H9 (cell line): ENCODE measurements at places on chromosomes 16 and 17. TPM values are rescaled to one million over a fixed set of nuclear protein-coding genes. Genes with fewer than 3 reads are reported as not detected.

DNA sequence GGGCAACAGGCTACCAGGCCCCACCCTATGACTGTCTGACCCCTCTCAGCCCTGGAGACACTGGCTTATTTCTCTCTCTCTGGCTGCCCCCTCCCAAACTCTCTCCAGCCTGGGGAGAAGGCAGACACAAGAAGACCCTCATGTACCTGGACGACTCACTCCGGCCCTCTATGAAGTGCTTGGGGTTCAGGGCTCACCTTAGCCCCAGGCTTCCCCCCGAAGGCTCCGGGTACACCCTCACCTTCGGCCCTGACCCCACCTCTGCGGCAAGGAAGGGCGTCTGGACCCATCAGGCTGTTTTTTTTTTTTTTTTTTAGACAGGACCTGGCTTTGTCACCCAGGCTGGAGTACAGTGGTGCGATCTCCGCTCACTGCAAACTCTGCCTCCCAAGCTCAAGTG is 906 bp upstream of the CARMIL2 start:
- H3K36me3 ChIP-seq, result peaks cover 2% of the 10 kb centered on the region; the same call in 1 of the 3 replicates
- H3K4me1 ChIP-seq, result no peaks in the 10 kb centered on the region
- H3K27ac ChIP-seq, result no peak overlapping the region
- no peak for DNase-seq
- no peaks in the 10 kb centered on the region for H3K27me3 ChIP-seq
- H3K4me3 ChIP-seq, result peak overlapping the region; percentile 75; the same call in 2 of the 3 replicates

- no peak overlapping the region for H3K27ac ChIP-seq
- no peak for DNase-seq
- H3K4me1 ChIP-seq, result peaks cover 2% of the 10 kb centered on the region; the same call in 1 of the 2 replicates
- H3K36me3 ChIP-seq, result peaks cover 7% of the 10 kb centered on the region
- no peak overlapping the region for H3K4me3 ChIP-seq
- H3K27me3 ChIP-seq, result no peaks in the 10 kb centered on the region; the same call in 1 of the 2 replicates
These were observed 66.7 kb downstream of the PIGL start for GRCh38 chr17:16283705-16284104.

DNA sequence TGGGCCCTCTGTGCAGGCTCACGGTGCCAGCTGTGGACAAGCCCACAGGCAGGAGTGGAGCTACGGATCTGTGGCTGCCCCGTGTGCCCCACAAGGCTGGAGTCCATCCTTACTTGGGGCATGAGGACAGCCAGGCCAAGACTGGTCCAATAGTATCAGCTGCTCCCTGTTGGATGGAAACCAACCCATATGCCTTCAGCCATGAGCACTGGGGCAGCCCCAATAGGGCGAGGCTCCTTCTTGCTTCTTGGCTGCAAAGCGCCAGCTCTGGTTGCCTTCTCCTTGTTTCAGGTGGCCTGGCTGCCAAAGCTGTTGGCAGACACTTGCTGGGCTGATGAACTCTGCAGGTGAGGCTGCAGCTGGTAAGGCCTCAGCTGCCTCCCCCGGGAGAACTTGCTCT is 188.0 kb downstream of the ENGASE start:
- H3K4me1 ChIP-seq, result no peaks in the 10 kb centered on the region
- H3K36me3 ChIP-seq, result no peaks in the 10 kb centered on the region
- DNase-seq, result no peak

DNA sequence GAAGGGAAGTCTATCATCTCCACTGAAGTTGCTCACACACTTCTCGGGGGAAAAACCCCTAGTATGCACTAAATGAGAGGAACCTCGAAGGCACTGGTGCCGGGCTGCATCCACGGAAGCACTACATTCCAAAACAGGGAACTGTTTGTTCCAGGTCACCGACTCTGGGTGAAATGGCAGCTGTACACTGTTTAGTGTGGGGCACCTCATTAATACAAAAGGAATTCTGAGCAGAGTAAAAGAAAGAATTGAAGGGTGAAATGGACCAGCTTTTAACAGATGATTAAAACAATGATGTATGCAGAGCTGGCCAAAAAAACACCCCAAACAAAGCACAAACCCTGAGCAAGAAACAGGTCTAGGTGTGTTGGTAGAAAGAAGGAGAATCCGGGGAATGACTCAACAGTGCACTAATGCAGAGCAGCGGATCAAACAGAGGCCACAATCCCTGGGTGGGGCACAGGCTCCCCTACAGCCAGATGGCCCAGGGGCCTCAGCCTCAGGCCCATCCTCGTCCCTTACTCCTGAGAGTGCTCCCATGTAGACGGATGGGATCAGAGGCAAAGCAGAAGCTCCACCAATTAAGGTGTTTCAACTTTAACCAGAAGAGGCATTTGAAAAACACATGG is 161.5 kb downstream of the ZFHX3 start:
- H3K36me3 ChIP-seq, result no peaks in the 10 kb centered on the region
- H3K4me3 ChIP-seq, result no peak overlapping the region
- no peaks in the 10 kb centered on the region for H3K4me1 ChIP-seq
- no peaks in the 10 kb centered on the region for H3K27me3 ChIP-seq

- no peaks in the 10 kb centered on the region; the same call in 1 of the 2 replicates for H3K36me3 ChIP-seq
- H3K27ac ChIP-seq, result no peak overlapping the region
- H3K27me3 ChIP-seq, result no peaks in the 10 kb centered on the region
- no peak overlapping the region for H3K4me3 ChIP-seq
- no peaks in the 10 kb centered on the region for H3K4me1 ChIP-seq
These were observed 17.0 kb downstream of the PIK3R5 start for GRCh38 chr17:8948462-8948861.

- DNase-seq, result no peak
- H3K4me1 ChIP-seq, result peaks cover 9% of the 10 kb centered on the region; the same call in 1 of the 2 replicates
- H3K36me3 ChIP-seq, result 0 out of 2 replicates have a peak, but pooled peaks cover 2% of the 10 kb centered on the region
- no peak overlapping the region for H3K27ac ChIP-seq
- H3K27me3 ChIP-seq, result no peaks in the 10 kb centered on the region
These were observed 2.9 kb downstream of the TNS4 start for GRCh38 chr17:40498281-40499084.

GRCh38 chr16:83366228-83366627 is 441.6 kb upstream of the HSBP1 start:
- H3K27me3 ChIP-seq, result no peaks in the 10 kb centered on the region
- DNase-seq, result no peak
- no peak overlapping the region for H3K27ac ChIP-seq
- H3K4me3 ChIP-seq, result no peak overlapping the region

The LPCAT2 gene
- 2.5 and 2.8 TPM in 2 replicates for total RNA-seq

The CACNG4 gene
- total RNA-seq, result 6.0 and 6.3 TPM in 2 replicates

The TUBB3 gene
- total RNA-seq, result 164 and 176 TPM in 2 replicates

The NAGS gene
- 3.7 and 4.1 TPM in 2 replicates for total RNA-seq
